ENCODE measurements at places on chromosomes 11 and 22.

DNA sequence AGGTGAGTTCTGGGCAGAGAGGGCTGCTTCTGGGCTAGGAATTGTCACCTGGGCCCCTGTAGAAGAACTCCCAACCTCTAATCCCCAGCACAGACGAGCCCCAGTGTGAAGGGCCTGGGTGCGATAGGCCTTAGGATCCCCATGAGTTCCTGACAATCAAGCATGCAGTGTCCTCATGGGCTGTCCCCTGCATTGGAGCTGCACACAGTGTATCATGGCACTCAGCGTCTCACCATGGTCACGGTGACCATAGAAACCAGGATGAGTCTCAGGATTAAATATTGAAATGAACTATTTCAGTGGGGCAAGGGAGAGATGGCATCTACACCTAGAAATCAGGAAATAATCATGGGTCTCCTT is 292 bp downstream of the SCGB2A1 start:
- no peak for DNase-seq

DNA sequence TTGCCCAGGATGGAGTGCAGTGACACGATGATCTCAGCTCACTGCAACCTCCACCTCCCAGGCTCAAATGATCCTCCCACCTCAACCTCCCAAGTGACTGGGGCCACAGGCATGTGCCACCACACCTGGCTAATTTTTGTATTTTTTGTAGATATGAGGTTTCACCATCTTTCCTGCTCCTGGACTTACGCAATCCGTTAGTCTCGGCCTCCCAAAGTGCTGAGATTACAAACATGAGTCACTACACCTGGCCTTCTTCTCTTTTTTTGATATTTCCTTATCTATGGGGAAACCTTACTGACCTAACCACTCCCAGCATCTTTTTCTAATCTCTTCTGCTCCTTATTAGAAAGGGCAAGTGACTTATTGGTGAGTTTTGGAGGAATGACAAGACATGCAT is 121.7 kb upstream of the CHORDC1 start:
- DNase-seq, result no peak

DNA sequence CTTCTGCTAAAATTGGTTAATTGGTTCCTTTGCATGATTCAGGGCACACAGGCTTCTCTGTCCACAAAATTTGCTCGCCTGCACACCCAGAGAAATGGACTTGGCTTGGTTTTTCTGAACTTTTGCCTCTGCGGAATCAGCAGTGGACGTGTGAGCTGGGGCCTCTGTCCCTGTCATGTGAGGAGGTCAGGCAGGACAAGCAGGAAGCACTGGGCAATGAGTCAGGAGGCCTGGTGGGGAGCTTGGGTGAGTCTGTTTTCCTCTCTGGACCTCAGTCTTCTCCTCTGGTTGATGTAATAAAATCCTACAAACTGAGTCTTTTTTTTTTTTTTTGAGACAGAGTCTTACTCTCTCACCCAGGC is 10.4 kb upstream of the CELSR1 start:
- DNase-seq, result no peak

DNA sequence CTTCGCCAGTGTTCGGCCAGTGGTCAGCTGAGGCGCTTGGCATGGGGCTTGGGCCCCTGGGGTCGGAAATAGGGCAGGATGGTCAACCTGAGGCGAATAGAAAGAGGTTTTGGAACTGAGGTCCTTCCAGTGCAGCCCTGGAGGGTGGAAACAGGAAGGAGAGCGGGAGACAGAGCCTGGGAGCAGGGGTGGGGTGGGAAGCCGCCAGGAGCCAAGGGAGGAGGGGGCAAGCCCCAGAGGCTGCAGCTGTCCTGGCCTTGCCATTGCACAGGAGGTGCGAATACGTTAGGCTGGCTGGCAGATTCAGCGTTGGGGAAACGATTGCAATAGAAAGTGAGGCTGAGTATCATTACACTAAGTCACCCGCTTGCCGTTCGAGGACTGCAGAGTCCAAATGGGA is 13.9 kb upstream of the KCTD17 start:
- DNase-seq, result no peak

DNA sequence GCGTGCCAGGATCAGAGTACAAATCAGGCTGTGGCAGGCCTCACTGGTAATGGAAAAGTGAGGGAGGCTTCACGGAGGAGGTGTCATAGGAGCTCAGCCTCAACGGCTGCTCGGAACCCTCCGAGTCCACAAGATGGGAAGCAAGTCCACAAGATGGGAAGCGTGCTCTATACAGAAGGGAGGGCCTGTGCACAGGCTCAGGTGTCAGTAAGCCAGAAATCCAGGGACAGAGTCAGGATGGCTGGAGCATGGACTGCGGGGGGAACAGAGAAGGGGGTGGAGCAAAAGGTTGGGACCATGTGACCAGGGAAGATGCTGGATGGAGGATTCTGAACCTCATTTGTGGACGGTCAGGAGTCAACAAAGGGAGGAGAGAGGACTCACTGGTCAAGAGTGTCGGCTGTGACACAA is 3.4 kb upstream of the DPP3 start:
- DNase-seq, result no peak

- DNase-seq, result no peak
These were observed 7.5 kb downstream of the BCL9L start for GRCh38 chr11:118918128-118918685.

DNA sequence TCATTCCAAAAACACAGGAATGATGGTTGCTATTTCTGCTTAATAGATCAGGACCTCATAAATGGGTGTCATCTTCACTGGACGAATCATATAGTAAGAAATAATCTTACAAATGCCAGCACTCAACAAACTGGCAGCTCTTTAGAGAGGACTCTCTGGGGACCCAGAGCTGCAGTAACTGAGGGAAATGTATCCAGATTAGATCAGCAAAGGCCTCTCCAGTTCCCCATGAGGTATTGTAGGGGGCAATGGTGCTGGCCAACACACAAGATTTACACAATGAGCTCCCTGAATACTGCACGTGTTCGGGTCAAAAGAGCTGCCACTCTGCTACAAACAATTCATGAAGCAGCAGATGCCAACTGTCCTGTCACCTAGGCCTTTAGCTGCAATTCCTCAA is 110.2 kb downstream of the RBFOX2 start:
- DNase-seq, result no peak

- no peak for DNase-seq
These were observed 56.4 kb downstream of the MYH9 start for GRCh38 chr22:36331306-36331911.

DNA sequence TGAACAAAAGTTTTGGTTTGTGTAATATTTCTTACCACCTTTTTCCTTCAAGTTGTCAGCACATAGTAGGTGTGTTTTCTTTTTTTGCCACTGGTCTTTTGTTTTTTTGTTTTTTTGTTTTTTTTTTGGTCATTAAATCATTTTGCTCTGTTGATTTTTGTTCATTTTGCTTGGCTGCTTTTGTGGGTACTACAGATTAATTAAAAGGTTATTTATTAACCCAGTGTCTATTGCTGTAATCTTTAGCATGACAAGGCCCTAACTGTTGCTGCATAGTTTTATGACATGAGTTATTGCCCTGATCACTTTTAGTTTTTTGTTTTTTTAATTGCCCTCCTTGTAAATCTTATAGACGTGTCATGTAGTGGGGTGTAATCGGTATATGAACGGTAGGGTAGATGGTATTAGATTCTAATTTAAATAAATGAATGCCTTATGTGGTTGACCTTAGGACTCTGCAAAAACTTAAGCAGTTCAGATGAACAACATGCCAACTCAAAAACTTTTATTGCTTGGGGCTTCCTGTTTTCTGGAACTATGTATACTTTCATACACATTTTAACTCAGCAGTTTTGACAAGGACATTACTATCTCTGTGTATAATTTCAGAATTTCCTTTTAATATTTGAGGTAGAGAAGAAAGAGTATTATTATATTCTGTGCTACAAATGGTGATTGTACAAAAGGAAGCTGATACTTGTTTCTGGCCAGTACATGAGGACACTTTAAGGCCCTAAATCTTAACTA is 7.9 kb downstream of the EWSR1 start:
- DNase-seq, result no peak

DNA sequence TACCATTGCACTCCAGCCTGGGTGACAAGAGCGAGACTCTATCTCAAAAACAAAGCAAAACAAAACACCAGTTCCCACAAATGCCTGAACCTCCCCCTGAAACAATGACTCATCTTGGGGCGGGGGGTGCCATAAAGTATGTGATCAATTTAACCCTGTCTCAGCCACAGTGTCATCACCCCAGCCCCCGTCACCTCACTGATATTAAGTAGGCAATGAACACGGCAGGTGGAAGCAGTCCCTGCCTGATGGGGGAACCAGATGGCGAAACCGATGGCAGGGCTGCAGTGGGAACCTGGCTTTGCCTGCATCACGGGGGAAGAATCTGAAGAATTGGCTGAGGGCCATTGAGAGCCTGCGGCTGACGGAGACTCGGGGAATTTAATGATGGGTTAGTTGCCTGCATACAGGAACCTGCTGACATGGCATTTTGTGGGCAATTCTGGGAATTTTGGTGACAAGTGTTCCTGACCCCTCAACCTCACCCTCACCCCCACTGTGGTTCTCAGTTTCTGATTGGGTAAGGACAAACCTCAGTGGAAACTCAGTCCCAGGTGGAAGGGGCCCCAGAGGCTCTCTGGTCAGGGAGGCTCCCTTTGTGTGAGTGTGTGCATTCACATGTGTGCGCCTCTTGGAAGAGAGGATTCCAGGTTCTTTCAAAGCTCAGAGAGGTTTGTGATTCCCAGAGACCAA is 39.1 kb upstream of the SHISAL1 start:
- no peak for DNase-seq

- DNase-seq, result no peak
These were observed 35.8 kb downstream of the C11orf58 start for GRCh38 chr11:16773981-16774935.

GRCh38 chr11:124938206-124938765 is 2.4 kb upstream of the HEPACAM start:
- DNase-seq, result no peak

DNA sequence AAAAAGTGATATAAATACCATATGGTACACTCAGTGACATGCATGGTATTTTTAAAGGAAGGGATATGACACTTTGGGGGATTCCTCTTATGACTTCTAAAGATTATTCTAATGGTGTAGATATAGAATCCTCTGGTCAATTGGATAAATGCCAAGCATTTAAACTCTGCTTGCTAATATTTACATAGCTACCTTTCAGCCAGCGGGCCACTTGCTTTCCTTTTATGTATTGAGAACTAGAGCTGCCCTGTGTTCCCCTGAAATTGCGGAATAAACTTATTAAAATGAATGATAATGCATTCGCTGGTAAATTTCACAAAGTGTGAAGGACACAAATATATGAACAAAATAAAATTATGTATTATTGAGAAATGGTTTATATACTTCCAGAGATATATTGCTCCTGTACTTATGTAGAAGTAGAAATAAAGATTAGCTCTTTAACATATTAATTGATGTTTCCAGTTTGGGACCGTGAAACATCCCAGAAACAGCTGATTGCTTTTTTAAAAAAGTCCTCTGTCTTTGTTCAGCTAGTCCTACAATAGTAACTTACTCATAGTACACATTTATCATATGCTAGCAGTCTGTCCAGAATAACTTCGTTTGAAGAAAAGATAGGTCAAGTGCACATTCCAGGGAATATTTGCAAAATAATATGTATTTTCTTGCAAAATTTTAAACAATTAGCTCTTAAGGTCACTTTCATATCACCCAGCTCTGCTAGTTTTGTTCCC is 40.1 kb upstream of the CARD18 start:
- no peak for DNase-seq

DNA sequence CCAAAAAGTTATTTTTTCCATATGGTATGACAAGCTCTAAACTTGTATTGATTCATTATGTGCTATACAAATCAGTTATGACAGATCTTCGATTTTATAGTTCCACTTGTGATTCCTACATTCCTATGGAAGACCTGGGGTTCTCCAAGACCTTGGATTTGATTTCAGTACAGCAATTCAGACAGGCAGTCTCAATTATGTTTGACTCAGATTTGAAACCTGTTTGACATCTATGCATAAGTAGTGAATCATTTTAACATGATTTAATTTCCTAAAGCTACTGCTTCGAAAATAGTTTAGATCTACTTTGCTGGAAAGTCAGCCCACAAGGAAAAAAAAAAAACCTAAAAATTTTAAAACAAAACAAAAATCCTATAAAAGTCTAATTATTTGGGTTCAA is 820.4 kb downstream of the LUZP2 start:
- DNase-seq, result no peak

DNA sequence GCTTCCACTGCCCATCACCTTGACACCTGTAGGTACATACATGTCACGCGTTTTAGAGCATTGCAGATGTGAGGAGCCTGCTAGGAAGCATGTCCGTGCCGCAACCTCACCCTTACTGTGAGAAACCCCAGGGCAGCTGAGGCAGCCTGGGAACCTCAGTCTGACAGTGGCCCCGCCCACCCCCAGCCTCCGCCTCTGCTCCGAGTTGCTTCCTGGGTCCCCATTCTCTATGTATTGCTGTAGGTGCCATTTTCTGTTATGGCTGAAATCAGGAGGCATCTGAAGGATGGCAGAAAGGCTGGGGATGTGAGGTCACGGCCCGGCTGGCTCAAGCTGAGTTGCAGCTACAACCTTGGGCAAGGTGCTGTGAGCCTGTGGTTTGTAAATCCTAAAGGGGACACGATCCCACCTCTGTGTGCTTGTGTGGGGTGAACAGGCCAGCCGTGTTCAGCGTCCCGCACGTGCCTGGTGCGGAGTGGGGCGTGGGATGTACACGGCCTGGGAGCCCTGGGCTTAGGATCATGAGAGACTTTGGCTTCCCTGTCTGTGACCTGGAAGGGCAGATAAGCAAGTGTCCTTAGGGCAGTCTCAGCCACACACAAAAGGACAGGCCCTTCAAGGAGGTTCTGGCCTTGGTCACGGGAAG is 102.7 kb downstream of the PHF21B start:
- DNase-seq, result no peak

- DNase-seq, result no peak
These were observed 112.9 kb upstream of the DDI1 start for GRCh38 chr11:103923451-103923931.

GRCh38 chr11:95829580-95830259 is 39.4 kb downstream of the CEP57 start:
- no peak for DNase-seq

- no peak for DNase-seq
These were observed 95.6 kb downstream of the UVRAG start for GRCh38 chr11:75910426-75911145.

DNA sequence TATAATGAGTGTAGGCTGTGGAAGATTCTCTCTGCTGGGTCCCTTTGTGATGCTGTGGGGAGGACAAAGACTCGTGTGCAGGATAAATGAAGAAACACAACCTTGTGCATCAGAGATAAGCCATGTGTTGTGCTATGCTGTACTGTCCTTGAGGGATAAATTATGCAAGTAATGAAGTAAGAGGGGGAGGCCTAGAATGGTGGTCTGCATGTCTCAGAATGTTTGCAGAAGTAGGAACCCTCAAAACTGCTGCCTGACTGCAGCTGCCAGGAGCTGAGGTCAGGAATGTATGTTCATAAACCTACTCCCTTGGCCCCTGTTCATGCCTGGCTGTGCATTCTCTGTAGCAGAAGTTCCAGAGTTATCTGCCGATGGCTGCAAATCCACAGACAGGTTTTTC is 4.6 kb upstream of the SMCO4 start:
- no peak for DNase-seq

DNA sequence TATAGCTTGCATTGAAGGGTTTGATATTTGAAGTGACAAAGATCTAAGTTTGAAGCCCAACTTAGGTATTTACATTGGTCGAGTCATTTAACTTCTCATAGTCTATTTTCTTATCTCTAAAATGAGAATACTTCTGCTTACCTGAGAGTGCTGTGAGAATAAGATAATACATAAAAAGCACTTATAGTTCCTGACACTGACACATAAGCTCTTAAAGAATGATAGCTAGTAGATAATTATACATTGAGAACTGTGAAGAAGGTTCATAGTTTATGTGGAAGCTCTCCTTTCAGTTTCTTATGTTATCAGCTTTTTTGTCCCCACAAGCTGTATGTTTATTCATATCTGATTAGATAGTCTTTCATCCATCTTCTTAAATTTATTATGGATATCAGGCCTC is 4.8 kb downstream of the PPME1 start:
- DNase-seq, result no peak
